ENCODE measurements at places on chromosomes 13 and 19. TPM values are rescaled to one million over a fixed set of nuclear protein-coding genes. Genes with fewer than 3 reads are reported as not detected.

Gene PROZ
- not detected for total RNA-seq

- peak; percentile 87 for DNase-seq
Observed at GRCh38 chr13:40271931-40272775, 394.3 kb downstream of the FOXO1 start.

Gene CATSPERD
- total RNA-seq, result not detected

Gene LATS2
- 11.5 TPM for total RNA-seq

- no peak for DNase-seq
Observed at GRCh38 chr13:113938716-113939115, 35.2 kb downstream of the C13orf46 start.

Gene LGALS14
- not detected for total RNA-seq

DNA sequence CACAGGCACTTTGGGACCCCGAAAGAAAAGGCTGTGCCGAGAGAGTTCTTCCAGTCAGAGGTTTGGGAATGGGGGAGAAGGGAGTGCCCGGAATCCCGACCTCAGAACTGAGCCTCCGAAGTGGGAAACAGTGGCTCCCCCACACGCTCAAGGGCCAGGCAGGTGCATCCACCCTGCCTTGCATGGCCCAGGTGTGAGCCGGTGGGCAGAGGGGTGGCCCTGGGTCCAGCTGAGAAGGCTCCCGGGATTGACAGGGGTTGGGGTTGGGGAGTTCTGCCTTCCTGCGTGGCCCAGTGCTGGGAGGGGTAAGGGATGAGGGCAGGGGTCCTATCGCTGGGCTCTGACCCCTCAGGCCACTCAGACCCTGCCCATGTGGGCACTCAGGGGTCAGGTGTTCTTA is 163.5 kb upstream of the TUBA3C start:
- DNase-seq, result no peak

Gene MIR17HG
- 4.3 TPM for total RNA-seq

- DNase-seq, result no peak
Observed at GRCh38 chr13:50574731-50575130, 268.8 kb downstream of the DLEU7 start.
